ENCODE measurements at places on chromosomes 16 and 17.

DNA sequence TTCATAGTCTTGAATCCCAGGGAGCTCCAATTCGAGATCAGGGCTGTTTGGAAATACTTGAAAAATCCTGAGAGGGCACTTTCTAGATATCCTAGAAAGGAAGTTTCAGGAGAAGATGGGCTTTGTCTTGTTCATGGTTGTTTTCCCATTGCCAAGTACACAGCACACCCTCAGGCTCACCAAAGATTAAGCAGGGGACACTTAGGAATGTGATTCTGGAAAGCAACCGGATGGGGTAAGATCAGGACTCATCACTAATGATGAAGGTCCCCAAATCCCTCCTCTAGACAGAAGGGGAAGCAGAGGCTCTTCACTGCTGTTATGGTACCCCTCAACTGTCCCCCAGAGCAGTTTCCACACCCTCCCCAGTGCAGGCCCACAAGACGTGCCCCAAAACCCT, 40.7 kb downstream of the VAC14 start:
- no peak for DNase-seq

DNA sequence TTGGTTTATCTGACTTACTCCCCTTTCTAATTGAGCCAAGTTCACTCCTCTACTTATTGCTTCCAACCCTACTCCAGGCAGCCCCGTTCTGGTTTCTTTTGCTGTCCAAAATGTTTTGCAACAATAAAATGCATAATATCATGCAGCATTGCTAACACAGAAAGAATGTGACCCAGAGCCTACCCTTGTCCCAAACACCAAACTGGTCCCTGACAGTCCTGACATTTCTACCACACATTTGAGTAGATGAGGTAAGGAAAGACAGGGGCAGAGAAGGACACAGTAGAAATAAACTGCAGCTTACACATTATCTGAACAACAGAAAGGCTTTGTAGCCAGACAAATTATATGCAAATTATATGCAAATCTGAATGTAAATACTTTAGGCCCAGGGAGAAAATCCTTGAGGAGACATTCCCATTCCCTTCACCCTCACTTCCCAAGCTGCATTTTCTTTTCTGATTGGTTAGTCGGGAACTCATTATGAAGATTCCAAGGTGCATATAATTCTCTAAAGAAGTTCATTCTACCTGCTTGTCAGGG, 31.6 kb downstream of the SOX9 start:
- no peak for DNase-seq

- DNase-seq: no peak
Observed at GRCh38 chr17:70310221-70310672, 140.9 kb downstream of the KCNJ2 start.

DNA sequence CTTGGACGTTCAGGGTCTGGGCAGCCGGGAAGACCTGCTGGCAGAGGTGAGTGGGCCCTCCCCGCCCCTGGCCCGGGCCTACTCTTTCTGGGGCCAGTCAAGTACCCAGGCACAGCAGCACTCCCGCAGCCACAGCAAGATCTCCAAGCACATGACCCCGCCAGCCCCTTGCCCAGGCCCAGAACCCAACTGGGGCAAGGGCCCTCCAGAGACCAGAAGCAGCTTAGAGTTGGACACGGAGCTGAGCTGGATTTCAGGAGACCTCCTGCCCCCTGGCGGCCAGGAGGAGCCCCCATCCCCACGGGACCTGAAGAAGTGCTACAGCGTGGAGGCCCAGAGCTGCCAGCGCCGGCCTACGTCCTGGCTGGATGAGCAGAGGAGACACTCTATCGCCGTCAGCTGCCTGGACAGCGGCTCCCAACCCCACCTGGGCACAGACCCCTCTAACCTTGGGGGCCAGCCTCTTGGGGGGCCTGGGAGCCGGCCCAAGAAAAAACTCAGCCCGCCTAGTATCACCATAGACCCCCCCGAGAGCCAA, 8.6 kb upstream of the ABCC3 start:
- peak; percentile 65 for DNase-seq

DNA sequence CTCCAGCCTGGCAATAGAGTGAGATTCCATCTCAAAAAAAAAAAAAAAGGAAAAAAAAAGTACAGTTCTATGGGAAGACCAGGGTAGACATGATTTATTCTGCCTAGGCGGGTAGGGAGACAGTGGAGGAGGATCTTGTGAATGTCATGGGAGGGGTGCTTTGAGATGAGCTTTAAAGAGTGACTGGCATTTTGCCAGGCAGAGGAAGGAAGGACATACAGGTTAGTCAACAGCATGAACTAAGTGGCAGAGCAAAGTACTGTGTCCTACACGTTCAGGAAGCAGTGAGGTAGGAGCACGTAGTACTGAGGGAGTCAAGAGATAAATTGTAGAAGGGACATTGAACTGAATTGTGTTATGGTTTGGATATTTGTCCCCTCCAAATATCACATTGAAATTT, 451.5 kb downstream of the TOX3 start:
- no peak for DNase-seq

GRCh38 chr17:67863624-67864247, 38.4 kb downstream of the BPTF start:
- no peak for DNase-seq

DNA sequence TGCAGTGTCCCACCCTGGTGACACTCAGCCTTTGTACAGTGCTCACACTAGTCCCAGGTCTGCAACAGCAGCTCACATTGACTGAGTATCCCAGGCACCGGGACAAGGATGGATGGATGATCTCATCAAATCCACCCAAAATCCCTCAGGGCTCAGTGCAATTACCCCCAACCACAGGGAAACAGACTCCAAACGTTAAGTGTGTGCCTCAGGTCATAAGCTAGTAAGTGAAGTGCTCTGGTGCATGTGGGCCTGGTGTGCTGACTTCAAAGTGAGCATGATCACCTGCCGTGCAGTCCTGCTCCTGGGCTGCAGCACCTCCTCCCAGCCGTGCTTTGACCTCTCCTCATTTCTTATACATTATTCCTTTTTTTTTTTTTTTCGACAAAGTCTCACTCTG, 31.2 kb upstream of the CD300E start:
- DNase-seq: no peak

- DNase-seq: no peak
Observed at GRCh38 chr16:2022723-2023091, 3.1 kb downstream of the NPW start.

DNA sequence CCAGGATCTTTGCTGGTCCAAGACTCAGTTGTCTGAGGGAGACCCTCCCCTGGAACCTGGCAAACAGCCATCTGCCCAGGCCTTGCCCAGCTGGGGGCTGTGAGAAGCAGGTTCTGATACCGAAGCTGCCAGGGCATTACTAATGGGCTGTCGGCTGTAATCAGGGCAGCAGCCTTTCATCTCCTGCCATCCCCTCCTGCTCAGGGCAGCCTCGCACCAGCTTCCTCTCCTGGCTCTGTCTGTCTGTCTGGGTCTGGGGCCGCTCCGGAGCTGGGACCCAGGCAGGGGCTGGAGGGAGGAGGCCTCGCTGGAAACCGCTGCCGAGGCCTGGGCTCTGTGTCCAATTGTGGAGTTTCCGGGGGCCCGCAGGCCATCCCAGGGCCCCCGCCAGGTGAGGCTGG, 21.6 kb upstream of the BRD7 start:
- no peak for DNase-seq
